HS-27A (cell line): ENCODE measurements at places on chromosomes 4 and X.

DNA sequence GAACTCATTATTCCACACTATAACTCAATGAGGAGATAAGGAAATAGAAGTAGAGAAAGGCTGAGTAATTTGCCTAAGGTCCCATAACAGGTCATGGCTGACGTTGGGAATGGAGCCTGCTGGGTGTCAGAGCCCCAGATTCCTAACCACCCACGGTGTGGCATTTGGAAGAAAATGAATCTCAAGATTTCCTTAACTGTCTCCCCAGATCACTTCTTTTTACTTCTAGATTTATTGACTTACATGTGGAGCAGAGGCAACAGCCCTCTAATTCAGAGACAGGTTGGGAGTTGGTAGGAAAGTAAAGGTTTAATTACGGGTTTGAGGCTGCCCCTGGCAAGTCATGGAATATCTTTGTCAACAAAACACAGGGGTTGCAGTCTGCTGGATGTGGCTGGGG is 134.0 kb downstream of the ARHGAP10 start:
- DNase-seq, result no peak

DNA sequence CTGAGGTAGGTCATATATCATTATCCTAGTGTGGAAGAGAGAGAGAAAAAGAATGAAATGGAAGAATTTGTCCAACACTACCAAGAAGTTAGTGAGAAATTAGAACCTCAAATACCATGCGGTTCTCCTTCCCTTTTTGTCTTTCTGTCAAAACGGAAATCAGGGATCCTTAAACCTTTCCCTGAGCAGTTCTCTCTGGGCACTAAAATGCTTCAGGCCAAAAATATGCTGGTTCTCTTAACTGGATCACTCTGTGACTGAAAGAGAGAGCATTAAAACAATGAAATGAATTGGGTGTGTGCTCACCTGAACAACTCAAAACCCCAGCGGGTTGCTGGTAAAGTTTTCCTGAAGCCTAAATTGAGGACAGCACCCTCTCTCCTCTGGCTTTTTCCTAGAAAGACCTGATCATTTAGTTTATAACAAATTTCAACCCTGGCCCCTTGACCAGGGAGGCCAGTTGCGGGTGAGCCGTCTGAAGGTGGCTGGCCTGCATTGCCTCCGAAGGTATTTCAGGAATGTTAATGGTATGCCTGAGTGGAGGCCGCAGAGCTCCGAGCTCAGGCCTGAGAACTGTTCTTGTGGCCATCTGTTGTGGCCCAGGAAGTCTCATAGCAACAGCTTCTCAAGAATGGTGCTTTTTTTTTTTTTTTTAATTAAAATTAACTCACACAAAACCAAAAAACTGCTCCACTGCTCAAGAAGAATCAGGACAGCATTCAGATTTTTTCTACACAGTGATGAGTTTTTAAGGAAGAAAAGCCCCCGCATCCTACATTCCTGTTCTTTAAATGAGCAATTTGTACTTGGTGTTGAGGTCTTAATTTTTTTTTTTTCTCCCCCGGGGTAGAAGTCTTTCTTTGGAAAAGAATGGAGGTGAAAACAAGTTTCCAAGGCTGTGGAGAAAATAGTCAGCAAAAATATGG is 155.1 kb downstream of the SHROOM3 start:
- DNase-seq, result peak; percentile 45

DNA sequence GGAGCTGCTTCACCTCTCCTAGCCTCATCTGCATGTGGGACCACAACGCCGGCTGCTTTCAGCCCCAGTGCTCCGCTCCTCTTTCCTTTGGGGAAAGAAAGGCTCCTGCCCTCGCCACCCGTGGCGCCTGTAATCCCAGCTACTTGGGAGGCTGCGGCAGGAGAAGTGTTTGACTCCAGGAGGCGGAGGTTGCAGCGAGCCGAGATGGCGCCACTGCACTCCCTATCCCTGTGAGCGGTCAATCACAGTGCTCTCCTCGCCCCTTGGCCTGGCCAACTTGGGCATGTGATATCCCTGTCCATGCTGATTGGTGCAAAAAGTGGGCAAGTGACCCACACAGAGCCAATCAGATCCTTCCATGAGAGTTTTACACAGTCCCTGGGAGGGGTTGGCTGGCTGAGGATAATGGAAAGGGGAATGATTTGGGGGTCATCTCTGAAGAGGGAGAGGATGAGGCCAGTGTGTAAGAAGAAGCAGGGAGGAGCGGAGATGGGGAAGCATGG is 56.2 kb downstream of the WFS1 start:
- DNase-seq, result no peak

DNA sequence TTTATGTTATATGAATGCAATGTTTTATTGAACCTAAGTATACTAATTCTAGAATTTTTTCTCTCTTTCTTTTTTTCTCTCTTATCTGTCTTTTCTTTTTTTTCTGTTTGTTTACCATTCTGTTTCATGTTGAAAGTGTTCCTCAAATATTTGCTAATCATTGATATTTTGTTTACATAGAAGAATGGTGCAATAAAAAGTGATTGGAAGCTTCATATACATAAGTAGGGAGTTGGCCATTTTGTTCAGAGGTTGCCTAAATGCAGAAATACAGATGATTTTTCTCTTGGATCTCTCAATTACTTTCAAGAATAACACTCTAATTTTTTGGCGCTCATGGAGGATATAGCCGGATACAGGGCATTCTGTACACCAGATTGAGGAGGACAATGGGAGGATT is 5.7 kb upstream of the SERTM2 start:
- no peak for DNase-seq

GRCh38 chr4:1215141-1216075 is 33.5 kb downstream of the CTBP1 start:
- no peak for DNase-seq

GRCh38 chr4:184064877-184065276 is 152.8 kb downstream of the ENPP6 start:
- DNase-seq, result no peak

DNA sequence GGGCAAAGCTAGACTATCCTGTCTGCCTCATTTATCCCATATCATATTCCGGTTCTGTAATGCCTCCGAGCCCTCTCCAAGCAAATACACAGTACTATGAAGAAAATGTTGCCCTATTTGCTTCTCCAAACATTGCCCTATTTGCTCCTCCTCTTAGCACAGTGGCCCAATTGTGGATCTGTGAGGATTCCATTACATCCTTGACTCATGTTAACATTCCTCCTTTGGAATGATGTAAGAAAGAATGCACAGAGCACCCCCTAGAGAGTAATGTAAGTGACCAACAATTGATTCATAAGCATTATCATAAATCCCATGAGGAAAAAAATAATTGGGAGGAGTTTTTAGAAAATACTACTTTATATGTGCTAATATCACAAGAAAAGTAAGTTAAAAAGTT is 11.3 kb upstream of the BTC start:
- DNase-seq, result peak; percentile 38

- no peak for DNase-seq
Observed at GRCh38 chrX:19649226-19649995, 134.1 kb upstream of the MAP3K15 start.

GRCh38 chr4:159250751-159251325 is 148.0 kb downstream of the RAPGEF2 start:
- no peak for DNase-seq

DNA sequence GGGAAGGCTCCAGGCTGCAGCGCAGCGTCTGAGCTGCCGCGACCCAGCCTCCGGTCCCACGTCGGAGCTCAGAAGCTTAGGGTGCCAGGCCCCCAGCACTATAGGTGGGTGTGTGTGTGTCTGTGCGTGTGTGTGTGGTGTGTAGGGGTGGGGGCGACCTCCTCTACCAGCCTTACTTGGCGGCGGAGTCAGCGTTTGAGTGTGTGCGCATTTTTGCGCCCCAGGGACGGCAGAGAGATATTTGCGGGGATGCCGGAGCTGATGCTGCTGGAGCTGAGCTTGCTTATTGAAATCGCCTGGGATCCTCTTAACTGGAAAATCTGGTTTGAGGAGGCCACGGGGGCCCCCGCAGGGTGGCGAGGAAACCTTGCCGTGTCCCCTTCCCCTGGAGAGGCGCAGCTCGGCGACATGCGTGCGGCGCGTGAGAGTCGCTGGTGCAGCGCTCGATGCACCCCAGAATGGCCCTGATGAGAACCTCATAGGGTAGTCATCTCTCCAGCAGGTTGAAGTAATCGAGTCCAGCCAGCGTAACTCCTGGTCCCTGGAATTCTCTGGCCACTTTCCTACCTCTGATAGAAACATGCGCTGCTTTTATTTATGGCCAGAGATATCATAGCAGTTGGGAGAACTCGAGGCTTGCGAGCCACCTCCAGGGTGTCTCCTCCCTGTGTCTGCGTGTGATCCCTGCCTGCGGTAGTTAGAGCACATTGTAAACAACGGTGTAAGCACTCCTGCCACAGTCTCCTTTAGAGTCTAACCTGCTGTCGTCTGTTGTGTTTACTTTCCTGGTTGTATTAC is 2.7 kb downstream of the ADGRL3 start:
- no peak for DNase-seq

- DNase-seq, result no peak
Observed at GRCh38 chrX:130167040-130167439, 1.4 kb upstream of the AIFM1 start.

DNA sequence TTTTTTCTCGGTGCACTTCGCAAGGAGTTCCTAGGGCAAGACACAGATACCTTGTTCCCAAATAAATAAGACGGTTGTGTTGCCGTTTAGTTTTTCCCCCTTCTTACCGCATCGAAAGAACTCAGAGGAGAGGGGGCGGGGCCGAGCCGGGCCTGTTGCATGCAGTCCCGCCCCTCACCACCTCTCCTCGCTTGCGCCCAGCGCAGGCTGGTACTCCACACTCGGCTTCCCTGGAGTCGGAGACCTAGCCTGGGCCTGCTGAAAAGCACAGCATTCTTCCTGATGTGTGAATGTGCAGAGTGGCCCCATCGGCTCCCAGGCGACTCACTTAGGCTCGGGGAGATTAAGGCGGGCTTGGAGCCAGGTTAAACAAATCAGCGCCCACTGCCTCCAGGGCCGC is 26.1 kb upstream of the VMA21 start:
- no peak for DNase-seq

DNA sequence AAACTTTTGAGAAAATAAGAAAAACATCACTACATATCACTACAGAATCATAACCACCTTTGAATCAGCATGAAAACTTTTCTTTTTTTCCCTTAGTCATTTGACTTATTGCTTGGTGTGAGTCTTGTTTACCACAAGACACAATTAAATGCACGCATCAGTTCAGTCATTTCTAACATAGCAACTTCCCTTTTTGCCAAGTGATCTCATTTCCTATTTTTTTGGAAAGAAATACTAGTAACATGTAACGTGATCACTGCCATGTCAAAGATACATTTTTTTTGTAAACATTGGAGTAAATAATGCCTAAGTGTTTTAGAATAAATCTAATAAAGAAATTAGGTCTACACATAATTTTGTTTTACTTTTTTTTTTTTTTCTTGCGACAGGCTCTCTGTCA is 5.1 kb upstream of the CXCL8 start:
- no peak for DNase-seq

GRCh38 chr4:2822461-2823300 is 21.0 kb upstream of the ADD1 start:
- no peak for DNase-seq

DNA sequence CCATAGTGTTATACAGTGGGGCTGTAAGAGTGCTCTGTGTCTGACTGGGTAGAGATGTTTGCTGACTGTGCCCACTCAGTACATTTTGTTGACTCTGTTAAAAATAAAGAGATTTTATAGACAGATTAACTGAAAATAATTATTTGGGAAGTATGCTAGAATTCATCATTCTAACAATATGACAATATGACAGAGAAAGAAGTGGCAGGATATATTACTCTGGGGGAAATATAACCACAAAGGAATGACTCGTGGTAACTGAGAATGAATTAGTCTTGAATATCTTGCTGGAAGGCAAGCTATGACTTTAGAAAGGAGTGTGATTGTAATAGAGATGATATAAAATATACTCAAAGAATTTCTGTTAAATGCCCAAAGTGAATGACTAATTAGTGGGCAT is 46.8 kb downstream of the TMEM165 start:
- no peak for DNase-seq

GRCh38 chr4:165439344-165439743 is 60.5 kb downstream of the CPE start:
- DNase-seq, result no peak

DNA sequence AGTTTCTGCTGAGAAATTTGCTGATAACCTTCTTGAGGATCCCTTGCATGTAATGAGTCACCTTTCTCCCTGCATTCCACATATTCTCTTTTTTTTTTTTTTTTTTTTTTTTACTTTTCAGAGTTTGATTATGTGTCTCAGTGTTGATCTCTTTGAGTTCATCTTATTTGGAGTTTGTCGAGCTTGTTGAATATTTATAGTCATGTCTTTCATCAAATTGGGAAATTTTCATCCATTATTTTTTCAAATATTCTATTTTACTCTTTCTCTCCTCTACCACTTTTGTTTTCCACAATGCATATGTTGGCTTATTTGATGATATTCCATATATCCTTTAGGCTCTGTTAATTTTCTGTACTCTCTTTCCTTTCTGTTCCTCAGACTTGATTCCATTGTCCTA is 136.1 kb downstream of the MAD2L1 start:
- DNase-seq, result peak; percentile 7

GRCh38 chr4:74223801-74224200 is 65.9 kb downstream of the MTHFD2L start:
- no peak for DNase-seq

GRCh38 chr4:185117300-185117934 is 25.6 kb upstream of the SLC25A4 start:
- no peak for DNase-seq

DNA sequence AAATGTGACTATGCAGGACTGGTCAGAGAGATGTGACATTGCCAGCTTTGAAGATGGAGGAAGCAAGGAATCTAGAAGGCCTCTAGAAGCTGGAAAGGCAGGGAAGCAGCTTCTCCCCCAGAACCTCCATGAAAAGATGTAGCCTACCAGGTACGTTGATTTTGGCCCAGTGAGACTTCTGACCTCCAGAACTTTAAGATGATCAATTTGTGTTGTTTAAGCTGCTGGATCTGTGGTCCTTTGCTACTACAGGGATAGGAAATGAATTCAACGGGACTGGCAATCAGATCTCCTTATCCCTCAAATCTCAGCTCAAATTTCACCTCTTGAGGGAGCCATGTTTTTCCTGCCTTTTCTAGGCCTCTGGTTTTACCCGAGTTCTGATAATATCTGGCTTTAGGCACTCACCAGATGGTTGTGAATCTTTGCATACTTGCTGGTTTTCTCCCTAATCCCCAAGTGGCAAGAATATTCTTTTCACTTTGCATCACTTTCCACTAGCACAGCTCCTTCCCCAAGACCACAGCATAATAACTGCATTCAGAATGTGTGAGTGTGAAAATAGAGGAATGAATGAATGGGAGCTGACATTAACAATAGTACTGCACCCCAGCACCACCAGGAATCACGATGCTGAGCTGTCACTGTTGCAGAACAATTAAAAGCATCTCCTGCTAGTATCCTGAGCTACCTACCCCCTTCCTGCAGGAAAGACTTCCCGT is 25.5 kb upstream of the TMSB4X start:
- no peak for DNase-seq

DNA sequence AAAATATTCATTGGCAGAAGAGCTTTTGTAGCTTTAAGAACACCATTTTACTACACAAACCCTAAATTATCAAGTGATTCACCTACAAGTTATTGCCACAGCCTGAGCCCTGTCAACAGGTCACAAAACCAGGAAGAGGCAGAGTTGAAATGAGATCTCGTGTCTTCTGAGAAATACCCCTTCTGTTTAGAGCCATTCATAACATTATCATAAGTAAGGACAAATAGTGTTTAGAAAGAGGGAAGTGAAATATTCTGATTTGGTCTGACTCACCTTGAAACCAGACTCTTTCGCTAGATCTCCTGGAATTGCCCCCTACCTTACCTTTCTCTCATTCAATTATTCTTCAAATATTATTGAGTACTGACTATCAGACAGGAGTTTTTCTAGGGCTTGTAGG is 5.9 kb downstream of the ETDB start:
- DNase-seq, result no peak
